RWPE2 (cell line): ENCODE measurements at places on chromosomes 4 and X.

GRCh38 chrX:22800806-22801205, 199.0 kb upstream of the DDX53 start:
- H3K27me3 ChIP-seq: no peaks in the 10 kb centered on the region
- no peak overlapping the region for H3K27ac ChIP-seq
- peaks cover 3% of the 10 kb centered on the region for H3K4me1 ChIP-seq
- no peak overlapping the region for H3K4me3 ChIP-seq
- no peaks in the 10 kb centered on the region for H3K36me3 ChIP-seq

GRCh38 chrX:136147315-136147901, at the start of gene FHL1:
Gene FHL1 (plus strand): TSS chrX:136147533.
- H3K27ac ChIP-seq: peak within 1 kb of the TSS; percentile 63
- no peak for DNase-seq
- peak within 1 kb of the TSS; percentile 81 for H3K4me3 ChIP-seq
- H3K36me3 ChIP-seq: no peaks in the 10 kb centered on the region

DNA sequence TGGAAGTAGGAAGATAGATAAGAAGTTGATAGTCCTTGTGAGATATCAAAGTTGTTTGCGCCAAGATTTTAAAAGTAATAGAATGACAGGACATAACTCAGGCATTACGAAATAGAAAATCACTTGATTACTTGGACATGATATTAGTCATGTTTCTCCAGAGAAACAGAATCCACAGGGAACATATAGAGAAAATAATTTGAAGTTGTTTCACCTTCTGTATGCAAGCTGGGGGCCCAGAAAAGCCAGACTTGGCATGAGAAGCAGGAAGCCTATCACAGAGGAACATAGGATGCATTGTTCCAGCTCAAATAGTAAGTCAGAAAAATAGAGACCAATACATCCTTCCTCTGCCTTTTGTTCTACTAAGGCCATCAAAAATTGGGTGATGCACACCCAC, 715.9 kb downstream of the TECRL start:
- H3K4me3 ChIP-seq: no peak overlapping the region
- no peak for DNase-seq
- H3K36me3 ChIP-seq: no peaks in the 10 kb centered on the region
- H3K4me1 ChIP-seq: no peaks in the 10 kb centered on the region
- no peak overlapping the region for H3K27ac ChIP-seq

DNA sequence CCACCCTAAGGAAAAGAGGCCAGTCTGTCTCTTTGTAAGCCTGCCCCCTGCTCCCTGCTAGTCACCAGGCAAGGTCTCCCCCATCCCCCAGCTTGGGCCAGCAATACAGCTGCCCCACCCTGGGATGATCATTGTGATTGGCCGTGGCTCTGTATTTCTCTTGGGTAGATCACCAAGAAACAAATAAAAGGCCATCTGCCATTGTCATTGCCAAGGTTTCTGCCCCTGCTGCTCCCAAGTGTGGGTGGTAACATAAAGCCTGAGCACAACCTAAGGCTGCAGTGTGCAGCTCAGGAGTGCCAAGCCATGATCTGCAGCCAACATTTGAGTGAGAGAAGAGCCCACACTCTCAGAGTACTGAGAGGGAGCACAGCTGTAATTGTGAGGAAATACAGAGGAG, 241.0 kb upstream of the POF1B start:
- no peaks in the 10 kb centered on the region for H3K36me3 ChIP-seq
- DNase-seq: no peak
- no peaks in the 10 kb centered on the region for H3K27me3 ChIP-seq

GRCh38 chr4:84495118-84495793, 3.8 kb downstream of the NKX6-1 start:
- H3K27ac ChIP-seq: no peak overlapping the region
- H3K36me3 ChIP-seq: no peaks in the 10 kb centered on the region
- DNase-seq: no peak
- no peak overlapping the region for H3K4me3 ChIP-seq

DNA sequence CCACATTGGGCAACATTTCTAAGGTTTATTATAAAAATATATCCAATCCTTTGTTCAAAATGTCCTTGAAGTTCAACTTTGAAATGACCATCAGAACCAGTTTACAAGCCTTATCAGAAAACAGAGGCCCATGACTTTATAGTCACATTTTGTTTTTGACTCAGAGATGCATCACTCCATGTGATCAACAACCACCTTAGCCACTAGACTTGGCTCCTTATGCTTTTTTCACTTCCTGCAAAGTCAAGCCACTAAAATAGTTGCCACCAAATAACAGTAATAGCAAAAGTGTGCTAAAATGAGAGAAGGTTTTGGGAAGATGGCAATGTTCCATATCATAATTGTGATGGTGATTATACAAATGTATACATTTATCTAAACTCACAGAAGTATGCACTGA, 181.7 kb downstream of the MAML3 start:
- DNase-seq: no peak
- no peak overlapping the region for H3K27ac ChIP-seq
- no peaks in the 10 kb centered on the region for H3K27me3 ChIP-seq
- peaks cover 13% of the 10 kb centered on the region for H3K4me1 ChIP-seq
- H3K4me3 ChIP-seq: no peak overlapping the region

GRCh38 chr4:83340692-83341343, 6.2 kb upstream of the HPSE start:
- no peaks in the 10 kb centered on the region for H3K36me3 ChIP-seq
- H3K27ac ChIP-seq: no peak overlapping the region
- no peaks in the 10 kb centered on the region for H3K27me3 ChIP-seq
- H3K4me1 ChIP-seq: no peaks in the 10 kb centered on the region
- no peak overlapping the region for H3K4me3 ChIP-seq
- DNase-seq: no peak

GRCh38 chr4:74499986-74500781, 55.2 kb downstream of the AREG start:
- H3K27ac ChIP-seq: peak overlapping the region; percentile 69
- no peaks in the 10 kb centered on the region for H3K27me3 ChIP-seq
- peaks cover 33% of the 10 kb centered on the region for H3K4me1 ChIP-seq
- no peak for DNase-seq
- H3K36me3 ChIP-seq: no peaks in the 10 kb centered on the region
- H3K4me3 ChIP-seq: no peak overlapping the region

DNA sequence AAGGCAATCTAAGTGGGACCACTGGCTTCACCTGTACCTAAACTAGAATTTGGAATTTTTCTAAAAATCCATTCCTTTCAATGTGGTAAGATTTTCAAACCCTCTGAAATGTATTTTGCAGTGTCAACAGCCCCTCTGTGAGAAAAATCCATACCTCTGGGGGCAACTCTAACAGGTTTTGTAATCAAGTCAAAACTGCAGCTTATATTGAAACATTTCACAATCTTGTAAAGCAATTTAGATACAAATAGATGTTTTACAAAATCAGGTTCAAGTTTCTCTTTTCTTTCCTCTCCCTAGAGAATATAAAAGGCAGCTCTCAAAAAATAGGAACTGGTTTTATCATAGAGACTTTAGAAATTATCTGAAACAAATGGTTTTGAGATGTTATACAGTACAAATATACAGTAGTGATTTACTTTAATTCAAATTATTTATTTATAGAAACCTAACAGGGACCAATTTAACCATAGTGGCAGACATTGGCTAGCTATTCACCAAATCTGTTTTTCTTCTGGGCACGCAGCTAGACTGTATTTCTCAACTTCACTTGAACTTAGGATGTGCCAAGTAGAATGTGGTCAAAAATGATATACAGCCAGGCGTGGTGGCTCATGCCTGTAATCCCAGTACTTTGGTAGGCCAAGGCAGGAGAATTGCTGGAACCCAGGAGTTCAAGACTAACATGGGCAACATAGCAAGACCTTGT, 36.3 kb upstream of the SPINK2 start:
- no peak overlapping the region for H3K4me3 ChIP-seq
- H3K4me1 ChIP-seq: no peaks in the 10 kb centered on the region
- no peak overlapping the region for H3K27ac ChIP-seq
- H3K27me3 ChIP-seq: no peaks in the 10 kb centered on the region
- no peak for DNase-seq
- H3K36me3 ChIP-seq: no peaks in the 10 kb centered on the region

GRCh38 chrX:119063428-119063827, 9.4 kb upstream of the CT47C1 start:
- DNase-seq: no peak

DNA sequence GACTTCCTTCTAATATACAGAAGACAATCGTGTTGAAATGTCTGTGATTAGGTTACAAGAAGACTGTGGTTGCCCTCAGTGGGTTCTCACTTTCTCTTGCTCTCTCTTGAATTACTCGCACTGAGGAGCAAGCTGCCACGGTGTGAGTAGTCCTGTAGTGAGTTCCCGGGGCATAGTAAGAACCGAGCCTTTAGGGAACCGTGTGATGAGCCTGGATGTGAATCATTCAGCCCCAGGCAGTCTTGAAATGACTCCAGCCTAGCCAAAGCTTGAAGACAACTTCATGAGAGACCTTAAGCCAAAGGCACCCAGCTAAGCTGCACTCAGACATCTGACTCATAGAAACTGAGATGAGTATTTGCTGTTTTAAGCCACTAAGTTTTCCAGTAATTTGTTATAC, 292.7 kb downstream of the SPOCK3 start:
- H3K36me3 ChIP-seq: no peaks in the 10 kb centered on the region
- H3K4me3 ChIP-seq: no peak overlapping the region
- no peaks in the 10 kb centered on the region for H3K4me1 ChIP-seq

DNA sequence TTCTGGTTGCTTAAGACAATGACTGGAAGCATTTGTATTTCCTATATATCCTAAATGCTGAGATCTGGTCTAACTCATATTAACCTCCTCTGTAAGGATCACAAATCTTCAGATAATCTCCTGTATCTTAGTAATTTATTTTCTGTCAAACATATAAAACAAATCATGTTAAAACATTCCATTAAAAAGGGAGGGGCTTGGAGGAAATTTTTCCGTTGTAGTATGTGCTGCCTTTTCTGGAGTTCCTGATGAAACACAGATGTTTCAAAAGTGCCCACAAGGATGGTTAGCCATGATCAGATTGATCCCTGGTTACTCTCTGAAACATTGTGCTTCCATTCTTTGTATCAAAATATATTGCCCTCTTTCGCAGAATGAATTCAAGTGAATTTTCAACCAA, 182.1 kb downstream of the TENM3 start:
- no peak overlapping the region for H3K27ac ChIP-seq
- no peaks in the 10 kb centered on the region for H3K27me3 ChIP-seq

DNA sequence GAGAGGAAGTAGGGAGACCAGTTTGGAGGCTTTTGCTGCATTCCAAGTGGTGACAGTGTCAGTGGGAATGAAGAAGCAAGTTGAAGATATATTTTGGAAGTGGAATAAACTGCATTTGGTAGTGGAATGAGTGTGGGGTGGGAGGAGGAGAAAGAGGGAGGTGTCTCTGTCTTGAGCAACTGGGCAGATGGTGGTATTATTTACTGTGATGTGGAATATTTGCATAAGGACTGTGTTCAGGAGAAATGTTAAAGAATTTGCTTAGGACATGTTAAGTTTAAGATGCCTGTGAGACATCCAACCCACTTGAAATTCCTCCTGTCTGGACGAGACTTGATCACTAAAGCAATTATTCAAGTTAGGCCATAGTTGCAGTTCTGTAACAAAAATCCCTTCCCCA, 448.9 kb upstream of the AMOT start:
- H3K4me3 ChIP-seq: no peak overlapping the region
- no peaks in the 10 kb centered on the region for H3K4me1 ChIP-seq
- H3K27ac ChIP-seq: no peak overlapping the region
- no peaks in the 10 kb centered on the region for H3K36me3 ChIP-seq
- no peak for DNase-seq
- H3K27me3 ChIP-seq: no peaks in the 10 kb centered on the region

GRCh38 chrX:132401935-132402334, 86.9 kb downstream of the MBNL3 start:
- H3K27ac ChIP-seq: no peak overlapping the region
- H3K4me1 ChIP-seq: no peaks in the 10 kb centered on the region
- DNase-seq: no peak
- no peaks in the 10 kb centered on the region for H3K27me3 ChIP-seq
- H3K4me3 ChIP-seq: no peak overlapping the region

- H3K27me3 ChIP-seq: no peaks in the 10 kb centered on the region
- no peak overlapping the region for H3K4me3 ChIP-seq
- DNase-seq: no peak
Measured at GRCh38 chr4:89725268-89725667, 111.7 kb downstream of the SNCA start.

- no peaks in the 10 kb centered on the region for H3K36me3 ChIP-seq
- H3K4me3 ChIP-seq: no peak overlapping the region
- no peak for DNase-seq
- H3K4me1 ChIP-seq: peaks cover 9% of the 10 kb centered on the region
Measured at GRCh38 chr4:54526560-54526959, 131.2 kb upstream of the KIT start.
